ENCODE measurements at places on chromosomes 2 and 18. TPM values are rescaled to one million over a fixed set of nuclear protein-coding genes. Genes with fewer than 3 reads are reported as not detected.

- DNase-seq: no peak
Observed at GRCh38 chr2:206341396-206341795, 66.9 kb downstream of the ZDBF2 start.

GRCh38 chr2:241545106-241545505, 13.4 kb upstream of the BOK start:
- DNase-seq: peak; percentile 59

The EPG5 gene
- 5.1 TPM for total RNA-seq

The PROM2 gene
- total RNA-seq: 0.35 TPM

DNA sequence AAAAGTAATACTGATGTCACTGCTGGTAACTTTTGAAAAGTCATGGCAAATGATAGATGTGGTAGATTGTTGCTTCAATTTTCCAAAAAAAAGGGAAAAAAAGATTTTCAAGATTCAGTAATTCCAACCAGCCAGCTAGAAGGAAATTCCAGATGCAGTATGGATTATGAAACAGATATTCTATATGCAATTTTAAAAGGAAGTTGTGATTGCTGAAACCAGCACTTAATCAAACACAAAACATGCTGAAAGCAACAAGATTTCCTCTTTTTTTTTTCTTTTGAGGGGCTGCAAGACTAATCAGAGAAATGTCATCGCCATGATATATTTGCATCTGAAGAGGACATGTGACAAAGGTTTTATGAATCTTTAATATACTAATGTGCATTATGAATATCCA, 5.1 kb upstream of the HNMT start:
- DNase-seq: no peak

The DNAH6 gene
- total RNA-seq: not detected

DNA sequence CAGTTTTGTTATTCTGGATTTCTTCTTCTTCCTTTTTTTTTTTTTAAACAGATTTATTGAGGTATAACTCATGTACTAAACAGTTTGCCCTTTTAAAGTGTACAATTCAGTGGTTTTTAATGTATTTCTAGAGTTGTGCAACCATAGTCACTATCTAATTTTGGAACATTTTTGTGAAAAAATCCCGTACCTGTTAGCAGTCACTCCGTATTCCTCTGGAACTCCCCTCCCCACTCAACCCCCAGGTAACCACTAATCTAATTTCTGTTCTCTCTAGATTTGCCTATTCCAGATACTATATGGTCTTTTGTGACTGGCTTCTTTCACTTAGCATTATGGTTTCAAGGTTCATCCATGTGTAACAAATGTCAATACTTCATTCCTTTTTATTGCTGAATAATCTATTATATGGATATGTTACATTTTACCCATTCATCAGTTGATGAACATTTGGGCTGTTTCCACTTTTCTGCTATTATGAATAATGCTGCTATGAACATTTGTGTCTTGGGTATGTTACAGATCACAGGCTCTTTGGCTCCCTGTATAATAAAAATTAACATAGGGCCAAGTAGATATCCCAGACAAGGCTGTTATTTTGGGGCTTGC, 21.9 kb downstream of the EHBP1 start:
- DNase-seq: no peak

The ICOS gene
- not detected for total RNA-seq

GRCh38 chr2:27871802-27872201, 18.4 kb downstream of the RBKS start:
- DNase-seq: no peak

- DNase-seq: no peak
Observed at GRCh38 chr2:12867631-12868287, 151.0 kb downstream of the TRIB2 start.

DNA sequence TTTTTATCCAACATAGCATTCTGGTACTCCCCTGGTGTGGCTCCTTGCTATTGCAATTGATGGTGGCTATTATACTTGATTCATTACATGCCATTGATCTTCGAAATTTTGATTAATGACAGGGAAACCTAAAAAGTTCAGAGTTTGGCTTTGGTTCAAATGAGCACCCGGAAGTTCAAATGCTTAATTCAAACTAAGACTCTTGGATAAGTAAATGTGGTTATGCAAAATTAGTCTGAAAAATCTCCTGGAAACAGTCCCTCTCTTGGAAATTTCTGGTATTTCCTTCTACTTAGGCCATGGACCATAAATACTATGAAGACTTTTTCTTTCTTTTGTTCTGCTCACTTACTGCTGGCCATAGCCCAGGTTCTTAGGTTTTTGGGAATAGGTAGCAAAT, 65.3 kb upstream of the SMIM21 start:
- DNase-seq: no peak

DNA sequence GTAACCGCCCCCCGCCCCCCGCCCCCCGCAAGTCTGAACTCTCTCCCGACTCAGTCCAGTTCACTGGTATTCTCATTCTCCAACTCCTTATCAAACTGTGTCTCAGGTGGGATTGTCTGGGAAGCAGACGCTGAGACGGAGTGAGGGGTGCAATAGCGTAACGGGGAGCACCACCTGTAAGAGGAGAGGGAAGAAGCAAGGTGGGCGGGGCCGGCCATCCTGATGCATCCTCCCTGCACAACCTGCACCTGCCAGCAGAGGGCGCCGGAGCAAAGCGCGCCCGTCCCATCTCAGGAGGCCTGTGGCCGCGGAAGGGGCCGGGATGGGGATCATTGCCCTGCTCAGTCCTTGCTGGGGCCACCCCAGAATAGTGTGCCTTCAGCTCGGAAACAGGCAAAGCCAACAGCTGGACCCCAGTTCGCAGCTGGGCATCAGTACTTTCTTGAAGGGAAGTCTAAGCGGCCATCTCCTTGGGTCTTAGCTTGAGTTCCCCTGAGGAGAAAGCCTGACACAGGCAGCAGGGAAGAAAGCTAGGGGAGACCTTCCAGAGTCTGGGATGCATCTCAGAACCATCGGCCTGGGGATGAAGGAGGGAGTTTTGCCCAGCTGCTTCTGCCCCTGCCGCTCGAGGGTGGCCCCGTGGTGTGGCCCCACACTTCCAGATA, 208.0 kb downstream of the TFCP2L1 start:
- peak; percentile 57 for DNase-seq

DNA sequence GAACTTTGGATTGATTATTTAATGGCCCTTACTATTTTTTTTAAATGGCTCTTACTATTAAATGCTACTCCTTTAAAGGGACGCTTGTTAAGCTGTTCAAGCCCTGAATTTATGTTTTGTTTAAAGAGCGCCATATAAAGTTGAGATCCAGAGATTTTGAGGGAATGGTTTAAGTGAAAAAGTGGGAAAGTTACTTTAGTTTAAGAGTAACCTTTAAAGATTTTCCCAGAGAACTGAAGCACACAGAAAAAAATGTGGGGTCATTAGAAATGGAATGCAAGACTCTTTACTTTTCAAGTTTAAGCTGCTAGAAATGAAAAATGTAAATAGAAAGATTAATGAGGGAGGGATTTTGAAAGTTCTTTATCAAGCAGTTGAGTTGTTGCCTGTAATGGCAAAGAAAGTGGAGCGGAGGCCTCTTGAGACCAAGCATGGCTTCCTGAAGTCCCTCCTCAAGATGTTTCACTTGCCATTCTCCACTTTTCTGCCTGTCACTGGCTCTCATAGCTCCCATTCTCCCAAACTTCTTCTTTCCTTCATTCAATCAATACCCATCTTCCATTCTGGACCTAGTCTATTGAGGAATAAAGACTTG, 93.2 kb downstream of the KCNS3 start:
- no peak for DNase-seq

The DNER gene
- 7.1 TPM for total RNA-seq

The CNTNAP5 gene
- total RNA-seq: not detected

The DLX1 gene
- total RNA-seq: 8.4 TPM

DNA sequence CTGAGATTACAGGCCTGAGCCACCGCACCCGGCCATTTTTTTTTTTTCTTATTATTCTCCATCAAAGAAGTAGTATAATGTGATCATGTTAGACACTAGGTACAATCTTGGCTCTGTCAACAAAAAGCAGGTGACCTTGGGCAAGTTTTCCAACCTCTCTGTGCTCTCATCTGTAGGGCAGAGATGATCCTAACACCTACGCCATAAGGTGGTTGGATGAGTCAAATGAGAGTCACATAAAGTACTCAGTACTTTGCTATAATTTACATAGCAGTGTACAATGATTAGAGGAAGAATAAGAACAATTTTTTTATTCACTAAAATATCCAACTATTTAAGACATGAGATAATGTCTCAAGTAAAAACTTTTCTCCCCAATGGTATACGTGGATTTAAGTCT, 128.6 kb downstream of the TGIF1 start:
- DNase-seq: no peak

- no peak for DNase-seq
Observed at GRCh38 chr2:73091164-73091563, 19.7 kb upstream of the SFXN5 start.

The DHRS9 gene
- 0.12 TPM for total RNA-seq

- DNase-seq: no peak
Observed at GRCh38 chr2:221802089-221802488, 230.0 kb upstream of the EPHA4 start.

The GTF2A1L gene
- total RNA-seq: 0.60 TPM

GRCh38 chr2:238320648-238321281, 447 bp downstream of the TRAF3IP1 start:
- no peak for DNase-seq

The OBSL1 gene
- 51.9 TPM for total RNA-seq

DNA sequence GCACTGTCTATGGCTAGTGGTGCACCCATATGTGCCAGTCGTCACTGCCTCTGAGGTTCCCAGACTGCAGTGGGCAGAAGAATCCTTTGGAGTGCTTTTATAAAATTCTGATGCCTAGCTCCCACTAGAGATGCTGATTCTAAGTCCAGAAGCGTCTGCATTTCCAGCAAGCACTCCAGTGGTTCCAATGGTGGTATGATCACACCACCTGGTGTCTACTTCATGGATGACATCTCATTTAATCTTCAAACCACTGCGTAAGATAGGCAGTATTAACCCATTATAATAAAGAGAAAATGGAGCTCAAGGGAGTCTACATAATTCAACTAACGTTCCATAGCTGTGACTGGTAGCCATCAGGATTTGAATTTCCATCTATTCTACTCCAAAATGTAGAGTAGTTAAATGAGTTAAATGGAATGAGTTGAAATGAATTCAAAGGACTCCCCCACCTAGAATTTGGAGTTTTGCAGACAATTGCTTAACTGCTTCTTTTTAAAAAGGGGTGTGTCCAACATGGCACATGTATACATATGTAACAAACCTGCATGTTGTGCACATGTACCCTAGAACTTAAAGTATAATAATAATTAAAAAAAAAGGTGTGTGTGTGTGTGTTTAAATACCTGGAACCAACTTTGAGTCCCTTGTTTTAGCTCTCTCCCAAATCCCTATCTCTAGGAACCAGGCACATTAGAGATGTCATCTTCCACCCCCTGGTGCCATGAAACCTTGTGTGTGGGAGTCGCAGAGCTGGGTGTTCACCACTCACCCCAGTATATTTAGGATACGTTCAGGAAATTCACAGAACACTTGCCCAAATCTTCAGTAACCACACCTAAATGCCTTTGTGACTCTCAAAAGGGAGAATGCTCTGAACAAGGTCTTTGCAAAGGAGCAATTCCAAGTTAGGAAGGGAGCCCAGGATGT, 14.1 kb downstream of the LAMA3 start:
- peak; percentile 60 for DNase-seq

- DNase-seq: no peak
Observed at GRCh38 chr2:129193961-129194360, 785.5 kb upstream of the RAB6C start.

DNA sequence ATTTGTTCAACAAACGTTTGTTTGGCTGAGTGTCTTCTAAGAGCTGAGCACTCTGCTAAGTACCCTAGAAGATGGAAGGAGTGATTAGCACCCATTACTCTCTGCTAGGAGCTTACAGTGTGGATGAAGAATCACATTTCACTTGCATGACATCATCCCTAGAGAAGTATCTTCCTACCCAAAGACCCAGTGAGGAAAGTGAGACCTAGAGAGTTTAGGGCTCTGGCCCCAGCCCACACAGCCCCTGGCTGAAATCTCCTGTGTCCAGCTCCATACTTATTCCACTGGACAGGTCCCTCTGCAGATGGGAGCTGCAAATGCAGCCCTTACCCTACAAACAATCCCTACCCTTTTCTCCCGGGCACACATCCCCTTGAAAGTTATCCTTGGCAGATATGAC, 26.8 kb upstream of the EPAS1 start:
- peak; percentile 32 for DNase-seq

DNA sequence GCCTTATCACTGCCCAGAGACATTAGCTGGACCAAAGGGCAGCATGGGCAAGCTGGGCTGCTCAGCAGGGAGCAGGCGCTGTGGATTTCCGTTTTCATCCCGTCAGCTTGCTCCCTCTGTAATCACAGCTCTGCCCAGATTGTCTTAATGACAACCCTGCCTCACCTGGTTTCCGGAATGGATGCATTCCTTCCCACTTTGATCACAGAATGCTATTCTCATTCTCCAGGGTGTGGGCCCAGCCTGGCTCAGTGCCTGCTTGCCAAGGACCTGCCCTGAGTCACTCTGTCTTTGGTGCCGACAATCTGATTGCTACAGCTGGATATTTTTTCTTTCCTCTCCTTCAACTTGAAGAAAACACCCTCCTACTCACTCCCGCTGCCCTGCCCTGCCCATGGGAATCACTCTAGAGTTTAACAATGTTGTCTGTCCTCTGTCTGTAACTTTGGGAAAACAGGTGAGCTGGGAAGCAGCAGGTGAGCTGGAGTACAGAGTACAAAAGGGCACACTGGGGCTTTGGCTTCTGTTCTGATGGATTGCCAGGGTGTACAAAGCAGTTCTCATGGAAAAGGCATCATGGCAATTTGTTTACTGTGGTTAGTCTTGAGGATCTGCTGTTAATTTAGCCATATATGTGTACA, 27.2 kb upstream of the FAM136A start:
- peak; percentile 37 for DNase-seq

Measured in H4 (cell line).